ENCODE measurements at places on chromosomes 2 and 18.

GRCh38 chr18:40159141-40160017, 1795.7 kb upstream of the PIK3C3 start:
- DNase-seq: no peak

- no peak for DNase-seq
These were observed 685.2 kb downstream of the DCC start for GRCh38 chr18:53025247-53025646.

GRCh38 chr18:24231773-24232735, 93.2 kb downstream of the CABYR start:
- no peak for DNase-seq

DNA sequence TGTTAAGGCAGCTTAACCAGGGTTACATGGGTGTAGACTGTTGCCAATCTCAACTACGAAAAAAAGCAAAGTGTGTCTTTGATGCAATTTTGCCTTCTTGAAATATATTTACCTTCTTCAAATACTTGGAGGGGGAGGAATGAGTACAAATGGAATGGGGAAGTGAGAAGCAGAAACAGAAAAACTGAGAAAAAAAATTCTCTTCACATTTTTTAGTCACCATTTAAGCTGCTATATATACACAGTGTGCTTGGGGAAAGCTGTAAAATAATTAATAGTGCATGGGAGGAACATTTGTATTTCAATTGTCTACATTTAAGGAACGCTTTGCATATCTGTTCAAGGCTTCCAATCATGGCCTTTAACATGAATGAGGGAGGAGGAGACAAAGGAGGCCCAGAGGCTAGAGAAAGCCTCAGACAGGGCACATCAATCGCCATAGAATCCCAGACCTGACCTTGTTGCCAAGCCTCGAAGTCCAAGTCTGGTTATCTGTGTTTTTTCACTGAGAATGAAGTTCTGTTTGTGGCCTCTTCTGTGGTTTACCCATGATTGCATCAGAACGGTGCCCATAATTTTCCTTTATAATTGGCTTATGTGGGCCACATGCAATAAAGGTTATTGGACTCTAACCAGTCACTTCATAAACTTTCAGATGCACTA, 158.6 kb downstream of the PIK3C3 start:
- DNase-seq: no peak

DNA sequence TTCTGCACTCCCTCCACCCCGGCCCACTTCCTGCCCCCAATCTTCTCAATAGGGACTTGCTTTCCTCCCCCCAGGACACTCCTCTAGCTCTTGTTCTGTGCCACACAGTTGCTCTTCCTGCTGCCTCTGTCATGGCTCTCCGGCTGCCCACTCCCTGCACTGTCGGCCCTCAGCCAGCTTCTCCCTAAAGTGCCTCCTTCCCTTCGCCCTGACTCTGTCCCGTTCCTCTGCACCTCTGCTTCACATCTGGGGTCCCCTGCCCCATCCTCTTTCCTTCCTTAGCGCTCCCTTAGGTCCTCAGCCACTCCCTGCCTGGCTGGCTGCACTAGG, 132.1 kb downstream of the CABLES1 start:
- no peak for DNase-seq

DNA sequence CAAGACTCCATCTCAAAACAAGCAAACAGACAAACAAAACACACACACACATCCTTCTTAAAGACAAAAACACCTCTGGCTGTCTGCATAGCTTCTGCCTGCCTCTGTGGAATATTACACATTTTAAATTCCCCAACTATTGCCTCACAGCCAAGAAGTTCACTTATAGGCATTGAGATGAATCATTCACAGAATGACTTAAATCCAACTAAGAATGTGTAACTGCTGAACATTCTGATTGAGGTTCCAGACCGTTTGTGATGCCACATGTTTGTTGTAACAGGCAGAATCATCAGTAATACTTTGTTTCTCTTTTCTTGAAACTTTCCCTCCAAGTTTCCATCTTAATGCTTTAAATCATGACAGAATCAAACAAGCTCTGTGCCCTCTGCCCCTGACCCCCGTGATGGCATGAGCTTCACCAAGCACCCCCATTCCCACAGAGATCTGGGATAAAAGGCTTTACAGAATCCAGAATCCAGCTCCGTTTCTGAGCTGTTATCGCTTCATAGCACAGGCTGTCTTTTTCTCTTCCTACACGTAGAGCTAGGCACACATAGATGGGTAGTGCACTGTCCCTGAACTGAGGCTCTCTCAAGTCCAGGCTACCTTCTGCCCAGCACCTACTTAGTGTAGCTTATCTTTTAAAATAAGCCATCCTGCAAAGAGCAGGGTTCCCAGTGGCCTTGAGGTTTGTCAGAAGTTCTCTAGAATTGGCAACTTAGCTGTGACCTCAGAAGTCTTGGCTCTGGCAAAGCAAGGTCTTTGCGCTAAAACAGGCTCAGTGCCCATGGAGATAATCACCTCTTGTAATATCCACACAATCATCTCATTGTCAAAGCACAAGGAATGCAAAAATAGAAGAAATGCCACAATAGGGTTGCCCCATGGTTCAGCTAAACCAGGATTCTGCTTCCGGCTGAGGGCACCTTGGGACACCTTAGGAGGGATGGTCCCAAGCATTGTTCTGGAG, 32.9 kb downstream of the EPAS1 start:
- DNase-seq: no peak

DNA sequence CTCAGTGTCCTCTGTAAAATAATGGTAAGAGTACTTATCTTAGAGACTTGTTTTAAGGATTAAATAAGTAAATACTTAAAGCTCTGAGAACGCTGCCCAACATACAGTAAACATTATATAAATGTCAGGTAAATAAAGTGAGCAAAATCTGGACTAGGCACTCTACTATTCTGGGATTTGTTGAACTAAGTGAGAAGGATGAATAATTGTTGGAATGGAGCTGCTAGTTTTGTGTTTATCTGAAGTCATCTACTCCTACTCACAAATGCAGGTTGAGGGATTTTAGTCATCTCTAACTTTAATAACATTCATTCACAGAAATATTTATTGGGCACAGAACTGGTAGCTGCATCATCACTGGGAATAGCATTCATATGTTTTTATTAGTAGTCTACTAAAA, 103.4 kb downstream of the MEIS1 start:
- DNase-seq: no peak

- no peak for DNase-seq
These were observed 26.1 kb downstream of the DIPK1C start for GRCh38 chr18:74430806-74431571.

DNA sequence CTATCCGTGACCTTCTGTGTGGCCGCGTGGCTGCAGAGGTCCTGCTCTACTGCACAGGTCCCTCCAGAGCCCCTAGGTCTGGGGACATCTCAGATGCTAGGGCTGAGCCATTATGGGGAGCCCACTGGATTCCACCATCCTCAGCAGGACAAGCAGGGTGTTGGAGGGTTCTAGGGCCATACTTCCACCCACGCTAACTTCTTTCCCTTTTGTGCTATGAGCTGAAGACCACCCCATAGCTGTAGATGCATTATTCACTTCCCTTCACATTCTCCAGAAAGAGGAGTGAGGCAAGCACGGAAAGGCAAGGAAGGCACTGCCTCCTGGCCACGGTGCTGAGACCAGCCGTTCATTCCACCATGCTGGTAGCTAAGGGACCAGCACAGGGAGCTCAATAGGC, 149.5 kb upstream of the MYCN start:
- no peak for DNase-seq

DNA sequence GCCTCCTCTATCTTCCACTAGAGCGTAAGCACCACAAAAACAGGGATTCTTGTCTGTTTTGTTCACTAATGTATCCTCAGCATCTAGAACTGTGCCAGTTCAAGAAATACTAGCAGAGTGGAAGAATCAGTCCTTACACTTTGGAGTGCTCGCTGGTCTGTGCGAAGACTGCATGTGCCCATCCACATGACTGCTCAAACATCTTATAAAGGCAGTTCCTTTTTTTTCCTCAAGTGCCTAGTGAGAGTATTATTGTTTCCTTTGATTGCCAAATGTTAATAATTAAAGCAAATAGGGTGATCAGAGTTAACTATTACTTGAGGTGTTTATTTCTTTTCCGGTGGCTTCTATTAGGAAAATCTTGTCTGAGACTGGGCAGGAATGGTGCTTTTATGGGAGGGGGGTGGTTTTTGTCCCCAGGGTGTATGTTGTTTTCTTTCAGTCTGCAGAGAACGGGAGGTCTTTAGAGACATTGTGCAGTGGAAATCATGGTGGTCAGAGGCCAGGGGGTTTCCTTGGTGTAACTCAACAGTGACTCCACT, 45.6 kb upstream of the ITGB6 start:
- DNase-seq: no peak

DNA sequence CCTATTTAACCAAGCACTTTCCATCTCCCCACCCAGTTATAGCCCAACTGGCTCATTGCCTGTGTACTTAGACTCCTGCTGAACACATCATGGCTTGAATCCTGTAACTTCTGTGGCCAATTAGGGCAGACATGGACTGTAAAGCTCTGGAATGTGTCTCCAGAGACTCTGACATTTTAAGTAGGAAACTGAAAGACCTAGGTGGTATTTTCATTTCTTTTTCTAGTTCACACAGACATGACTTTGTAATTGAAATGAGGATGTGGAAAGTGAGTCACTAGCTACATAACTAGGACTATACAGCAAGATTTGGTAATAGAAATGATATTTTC, 12.2 kb downstream of the DOK1 start:
- no peak for DNase-seq

DNA sequence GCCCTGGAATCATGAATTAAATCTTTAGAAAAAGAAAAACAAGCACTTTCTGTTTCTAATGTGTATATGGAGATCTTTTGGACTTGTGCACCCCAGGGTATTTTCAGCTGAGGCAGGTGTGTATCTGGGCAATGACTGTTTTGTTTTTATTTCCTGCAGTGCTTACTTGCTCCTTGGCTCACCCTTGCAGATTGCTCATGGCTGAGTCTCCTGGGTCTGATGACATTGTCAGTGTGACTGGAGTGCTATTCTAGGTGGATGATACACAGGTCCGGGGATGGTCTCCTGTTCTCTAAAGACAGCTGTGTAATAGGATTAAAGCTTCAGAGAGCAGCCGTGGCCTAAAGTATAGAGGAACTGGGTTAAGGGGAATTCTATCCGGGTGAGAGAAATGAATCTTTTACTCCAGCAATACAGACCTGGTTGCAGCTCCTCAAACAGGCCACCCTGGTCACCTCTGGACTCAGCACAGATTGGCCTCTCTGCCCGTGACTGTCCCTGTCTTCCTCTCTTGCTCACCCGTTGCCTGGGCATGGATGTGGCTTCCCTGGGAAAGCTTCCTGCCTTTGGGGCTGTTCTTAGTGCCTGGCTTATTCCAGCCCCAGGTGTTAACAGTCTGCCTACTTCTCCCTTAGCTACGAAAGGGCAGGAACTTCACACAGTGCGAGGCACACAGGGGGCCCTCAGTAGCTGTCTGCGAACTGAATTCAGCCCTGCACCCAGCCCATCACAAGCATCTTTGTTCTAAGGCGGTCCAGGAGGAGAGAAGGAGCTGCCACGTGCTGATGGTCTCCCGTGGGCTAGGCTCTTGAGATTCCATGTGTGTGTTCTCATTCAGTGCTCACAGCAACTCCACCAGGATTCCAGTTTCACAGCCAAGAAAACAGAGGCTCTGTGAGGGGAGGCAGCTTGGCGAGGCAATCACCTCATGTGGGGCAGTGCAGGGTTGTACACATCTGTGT, 84.3 kb downstream of the ACOXL start:
- no peak for DNase-seq

DNA sequence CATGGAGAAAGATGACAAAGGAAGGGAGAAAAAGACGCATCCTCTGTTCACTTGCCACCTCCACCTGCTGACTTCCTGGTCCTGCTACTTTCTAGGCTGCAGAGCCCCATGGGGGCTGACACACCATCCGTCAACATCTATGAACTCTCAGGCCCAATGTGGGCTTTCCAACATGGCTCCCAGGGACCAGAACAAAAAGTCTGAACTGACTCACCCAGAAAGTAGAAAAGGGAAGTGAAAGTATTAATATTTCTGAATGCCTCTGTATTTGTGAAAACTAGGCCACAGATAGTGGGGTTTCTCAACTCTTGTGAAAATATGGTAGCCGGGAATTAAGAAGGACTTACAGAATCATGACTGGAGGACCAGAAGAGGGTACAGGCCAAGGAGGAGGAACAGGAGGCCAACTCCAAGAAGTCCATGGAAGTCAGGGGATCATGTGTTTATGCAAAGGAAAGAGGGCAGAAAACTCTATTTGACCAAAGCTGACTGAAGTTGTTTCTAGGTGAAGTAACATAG, 123.1 kb upstream of the CAB39 start:
- DNase-seq: no peak

GRCh38 chr18:27661320-27662018, 476.4 kb upstream of the CHST9 start:
- no peak for DNase-seq

DNA sequence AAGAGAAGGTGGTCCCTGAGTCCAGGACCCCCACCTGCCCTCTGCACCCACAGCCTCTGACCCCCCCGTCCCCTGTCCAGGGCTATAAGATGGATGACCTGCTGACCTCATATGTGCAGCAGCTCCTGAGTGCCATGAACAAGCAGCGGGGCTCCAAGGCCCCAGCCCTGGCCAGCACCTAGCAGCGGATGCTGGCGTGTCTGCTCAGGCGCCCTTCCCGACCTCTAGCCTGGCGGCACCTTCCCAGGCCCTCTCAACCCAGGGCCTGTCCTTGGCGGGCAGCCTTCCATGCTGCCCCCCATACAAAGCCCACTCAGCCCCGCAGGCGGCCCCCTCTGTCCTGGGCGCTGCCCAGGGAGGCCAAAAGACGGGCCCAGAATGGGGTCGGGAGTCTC, 8.7 kb upstream of the GPR17 start:
- DNase-seq: no peak

DNA sequence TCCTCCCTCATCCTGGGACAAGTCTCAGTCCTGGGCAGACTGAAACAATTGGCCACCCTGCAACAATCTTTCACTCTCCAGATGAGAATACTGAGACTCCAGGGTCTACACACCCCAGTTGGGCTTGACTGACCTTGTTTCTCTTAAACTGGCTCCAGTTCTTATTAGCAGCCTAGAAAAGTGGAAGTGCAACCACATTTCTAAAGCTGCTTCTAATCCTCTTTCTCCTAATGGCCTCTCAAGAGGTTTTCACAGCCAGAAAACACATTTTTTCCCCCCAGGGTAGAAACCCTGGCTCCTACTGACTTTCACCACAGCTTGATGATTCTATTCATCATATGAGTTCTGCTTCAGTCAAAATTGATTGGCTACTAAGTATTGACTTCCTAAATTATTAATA, 45.8 kb downstream of the SLC4A5 start:
- no peak for DNase-seq

- DNase-seq: no peak
These were observed 118.8 kb upstream of the PDE1A start for GRCh38 chr2:182545420-182546167.

All from T-cell (primary cell).